Sciatic nerve (tissue), 2 donors: ENCODE measurements at places on chromosomes 4 and X.

DNA sequence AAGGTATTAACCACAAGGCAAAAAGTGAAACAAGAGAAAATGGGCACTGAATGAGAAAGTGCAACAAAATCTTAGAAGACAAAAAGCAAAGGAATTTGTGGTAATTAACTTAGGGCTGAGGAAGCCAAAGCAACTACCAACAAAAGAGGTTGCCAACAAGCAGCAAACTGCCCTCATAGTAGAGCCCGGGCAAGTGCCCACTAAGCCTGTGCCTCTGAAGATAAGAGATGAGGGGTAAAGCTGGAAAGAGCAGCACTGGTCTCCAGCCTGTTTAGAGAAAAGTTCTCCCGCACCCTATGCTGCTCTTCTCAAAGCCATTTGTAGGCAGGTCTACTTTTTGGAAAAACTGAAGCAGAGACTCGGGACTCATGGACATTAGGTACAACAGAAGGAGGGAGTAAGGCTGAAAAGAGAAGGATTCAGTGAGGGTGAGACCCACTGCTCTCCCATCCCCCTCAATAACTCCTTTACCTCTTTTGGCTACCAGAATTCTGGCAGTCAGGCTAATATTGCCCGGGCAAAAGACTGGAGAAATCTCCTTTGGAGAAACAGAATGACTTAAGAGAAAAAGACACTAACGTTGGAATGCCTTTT lies 29.6 kb upstream of the KCNE5 start:
- no peak for DNase-seq

DNA sequence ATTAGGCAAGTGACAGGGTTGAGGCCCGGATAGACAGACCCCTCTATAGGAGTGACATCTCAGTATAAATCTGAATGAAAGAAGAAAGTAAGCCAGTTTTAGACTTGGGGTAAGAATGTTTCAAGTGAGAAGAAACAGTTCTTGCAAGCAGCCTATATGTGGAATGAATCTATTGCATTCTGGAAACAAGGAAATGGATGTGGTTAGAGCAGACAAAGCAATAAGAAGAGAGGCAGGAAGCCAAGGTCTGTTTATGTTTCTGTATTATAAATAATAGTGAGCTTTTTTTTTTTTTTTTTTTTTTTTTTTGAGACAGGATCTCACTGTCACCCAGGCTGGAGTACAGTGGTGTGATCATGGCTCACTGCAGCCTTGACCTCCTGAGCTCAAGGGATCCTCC lies 255.8 kb downstream of the UNC5C start:
- DNase-seq, result no peak

DNA sequence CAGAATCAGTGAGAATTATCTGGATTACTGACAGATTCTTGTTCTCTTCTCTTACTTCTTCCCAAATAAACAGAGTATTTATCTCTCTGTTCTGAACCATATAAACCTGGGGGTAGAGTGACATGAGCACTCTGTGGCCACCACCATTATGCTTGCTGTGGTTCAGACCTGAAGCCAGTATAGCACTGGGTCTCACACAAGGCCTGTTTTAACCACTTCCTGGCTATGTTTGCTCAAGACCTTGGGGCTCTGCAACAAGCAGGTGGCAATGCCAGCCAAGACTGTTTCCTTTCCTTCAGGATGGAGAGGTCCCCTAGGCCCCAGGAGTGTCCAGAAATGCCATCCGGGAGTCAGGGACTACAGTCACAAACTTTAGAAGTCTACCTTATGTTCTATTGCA lies 21.7 kb upstream of the HEPH start:
- DNase-seq, result no peak

GRCh38 chrX:134647477-134647877 lies 10.8 kb downstream of the PLAC1 start:
- DNase-seq, result no peak

- DNase-seq, result no peak
Measured at GRCh38 chrX:153564047-153564606, 34.8 kb downstream of the CCNQ start.

DNA sequence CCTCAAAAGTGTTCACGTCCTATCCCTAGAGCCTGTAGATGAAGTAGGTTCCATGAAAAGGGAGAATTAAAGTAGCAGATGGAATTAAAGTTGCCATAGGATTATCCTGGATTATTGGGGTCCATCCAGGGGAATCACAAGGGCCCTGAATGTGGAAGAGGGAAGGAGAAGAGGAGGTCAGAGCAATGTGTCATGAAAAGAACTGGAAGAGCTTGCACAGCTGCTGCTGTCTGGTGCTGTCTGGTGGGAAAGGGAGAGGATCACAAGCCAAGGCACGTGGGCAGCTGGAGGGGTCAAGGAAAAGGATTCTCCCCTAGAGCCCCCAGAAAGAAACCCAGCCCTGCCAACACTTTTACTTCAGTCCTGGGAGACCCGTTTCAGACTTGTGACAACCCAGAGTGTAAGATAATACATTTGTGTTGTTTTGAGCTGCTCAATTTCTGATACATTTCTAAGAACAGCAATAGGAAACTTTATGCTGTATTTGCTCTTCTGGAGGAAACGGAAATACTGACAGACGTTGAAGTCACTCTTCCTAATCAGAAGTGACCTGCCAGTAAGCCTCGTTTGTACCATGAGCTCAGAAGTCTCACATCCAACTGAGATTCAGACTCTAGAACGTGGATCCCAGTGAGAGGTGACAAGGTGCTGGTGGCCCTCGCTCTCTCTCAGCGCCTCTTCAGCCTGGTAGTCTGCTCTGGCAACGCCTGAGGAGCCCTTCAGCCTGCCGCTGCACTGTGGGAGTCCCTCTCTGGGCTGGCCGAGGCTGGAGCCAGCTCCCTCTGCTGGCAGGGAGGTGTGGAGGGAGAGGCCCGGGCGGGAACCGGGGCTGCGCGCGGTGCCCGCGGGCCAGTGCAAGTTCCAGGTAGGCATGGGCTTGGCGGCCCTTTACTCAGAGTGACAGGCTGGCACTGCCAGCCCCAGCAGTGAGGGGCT lies 34.7 kb upstream of the ENPP6 start:
- no peak for DNase-seq

- DNase-seq, result no peak
Measured at GRCh38 chr4:100017637-100018310, 67.7 kb upstream of the H2AZ1 start.

- no peak for DNase-seq
Measured at GRCh38 chr4:98522636-98523395, 135.6 kb downstream of the TSPAN5 start.

DNA sequence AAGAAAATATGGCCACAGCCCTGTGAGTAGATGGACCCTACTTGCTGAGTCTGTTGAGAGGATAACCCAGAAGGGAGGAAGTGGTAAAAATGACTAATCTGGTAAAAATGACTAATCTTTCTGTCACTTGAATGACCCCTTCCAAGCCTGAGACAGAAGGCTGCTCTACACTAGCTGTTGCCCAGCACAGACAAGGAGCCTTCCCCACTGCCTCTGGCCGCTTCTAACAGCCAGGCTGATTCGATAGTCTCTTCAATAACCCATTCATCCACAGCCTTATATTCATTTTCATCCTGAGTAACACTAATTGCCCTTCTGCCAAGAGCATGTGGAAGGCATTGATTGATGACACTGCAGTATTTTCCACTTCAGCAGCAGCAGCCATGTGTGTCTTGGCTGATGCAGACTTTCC lies 18.4 kb downstream of the MAGEB17 start:
- no peak for DNase-seq

DNA sequence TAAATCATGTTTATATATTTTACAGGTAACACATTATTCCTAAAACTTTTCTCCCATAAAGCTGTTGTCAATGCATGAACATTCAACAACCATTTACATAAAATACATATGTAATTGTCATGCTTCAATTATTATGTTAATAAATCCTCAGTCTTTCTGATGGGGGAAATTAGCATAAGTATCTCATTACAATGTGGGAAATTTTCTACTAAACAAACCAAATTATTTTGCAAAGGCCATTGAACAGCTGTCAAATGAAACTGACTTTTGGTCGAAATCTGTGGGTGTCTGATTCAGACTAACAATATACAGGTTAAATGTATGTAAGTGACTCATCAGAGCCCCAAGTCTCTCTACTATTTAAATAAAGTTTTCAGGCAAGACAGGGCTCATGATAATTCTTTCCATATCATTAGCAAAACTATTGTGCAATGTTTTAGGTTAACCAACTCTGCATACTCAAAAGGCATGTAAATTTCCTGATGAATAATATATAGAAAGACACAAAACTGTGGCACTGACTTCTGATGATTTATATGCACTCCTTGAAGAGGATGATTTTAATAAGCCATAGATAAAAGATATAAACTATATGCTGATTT lies 795.3 kb upstream of the AADAT start:
- DNase-seq, result no peak

- no peak for DNase-seq
Measured at GRCh38 chr4:142427456-142427855, 418.6 kb downstream of the INPP4B start.

DNA sequence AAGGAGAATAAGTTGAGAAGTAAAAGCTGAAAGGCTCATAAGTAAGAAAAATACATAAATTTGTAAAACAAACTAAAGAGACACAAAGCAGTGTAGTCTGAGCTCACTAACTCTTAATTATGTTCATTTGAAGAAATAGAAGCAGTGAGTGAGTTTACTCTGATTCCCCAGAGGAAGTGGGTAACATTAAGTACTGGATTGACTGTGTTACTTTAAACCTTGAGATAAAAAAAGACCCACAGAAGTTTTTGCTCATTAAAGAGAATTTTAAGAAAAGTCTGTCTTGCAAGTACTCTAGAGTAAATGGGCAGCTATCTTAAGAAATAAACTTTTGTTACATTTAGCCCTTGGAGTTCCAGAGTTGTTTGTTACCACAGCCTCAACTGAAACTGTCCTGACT lies 2466.9 kb downstream of the PCDH7 start:
- no peak for DNase-seq

DNA sequence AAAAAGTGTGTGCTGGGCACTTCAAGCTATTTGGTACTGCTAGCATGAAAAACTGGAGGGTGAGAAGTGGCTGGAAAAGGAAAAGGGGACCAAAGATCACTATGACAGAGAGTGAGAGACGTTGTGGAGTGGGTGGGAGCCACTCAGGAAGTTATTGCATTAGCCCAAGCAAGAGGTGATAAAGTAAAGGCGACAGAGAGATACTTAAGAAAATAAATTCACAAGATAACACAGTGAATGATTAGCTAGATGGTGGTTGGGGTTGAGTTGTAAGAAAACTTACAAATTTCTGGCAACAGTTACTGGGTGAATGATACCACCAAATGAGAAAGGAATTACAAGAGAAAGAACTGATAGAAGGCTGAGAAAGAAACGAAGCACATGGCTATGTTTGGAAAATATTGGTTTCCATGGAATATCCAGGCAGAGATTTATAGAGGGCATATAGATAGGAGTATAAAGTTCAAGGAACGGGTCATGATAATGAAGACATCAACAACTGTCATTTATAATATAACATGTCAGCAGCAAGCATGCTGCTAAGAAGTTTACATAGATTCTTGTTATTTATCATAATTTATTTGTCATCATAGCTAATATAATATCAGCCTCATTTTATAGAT lies 60.7 kb downstream of the CASK start:
- DNase-seq, result no peak

- peak; percentile 86 for DNase-seq
Measured at GRCh38 chrX:123859846-123860838, at the start of gene XIAP. Gene XIAP, plus strand, starts transcription at chrX:123860053. Its CDS starts 25,610 bp downstream, at chrX:123885663.

DNA sequence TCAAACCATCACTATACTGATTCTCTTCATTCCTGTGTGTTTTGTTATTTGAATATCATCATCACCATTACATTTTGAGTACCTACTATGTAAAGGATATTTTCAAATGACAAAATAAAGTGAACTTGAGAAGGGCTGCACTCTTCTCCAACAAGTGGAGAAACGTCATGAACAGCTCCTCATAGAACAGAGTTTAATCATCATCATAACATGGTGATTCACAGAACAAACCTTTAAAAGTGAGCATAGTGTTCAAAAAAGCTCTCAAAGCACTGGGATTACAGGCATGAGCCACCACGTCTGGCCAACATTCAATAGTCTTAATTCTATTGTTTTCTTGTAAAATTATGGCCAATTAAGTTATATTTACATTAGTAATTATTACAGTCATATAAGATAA lies 993.9 kb downstream of the PDHA2 start:
- no peak for DNase-seq

GRCh38 chr4:74418063-74418670 lies 26.8 kb upstream of the AREG start:
- DNase-seq, result no peak

DNA sequence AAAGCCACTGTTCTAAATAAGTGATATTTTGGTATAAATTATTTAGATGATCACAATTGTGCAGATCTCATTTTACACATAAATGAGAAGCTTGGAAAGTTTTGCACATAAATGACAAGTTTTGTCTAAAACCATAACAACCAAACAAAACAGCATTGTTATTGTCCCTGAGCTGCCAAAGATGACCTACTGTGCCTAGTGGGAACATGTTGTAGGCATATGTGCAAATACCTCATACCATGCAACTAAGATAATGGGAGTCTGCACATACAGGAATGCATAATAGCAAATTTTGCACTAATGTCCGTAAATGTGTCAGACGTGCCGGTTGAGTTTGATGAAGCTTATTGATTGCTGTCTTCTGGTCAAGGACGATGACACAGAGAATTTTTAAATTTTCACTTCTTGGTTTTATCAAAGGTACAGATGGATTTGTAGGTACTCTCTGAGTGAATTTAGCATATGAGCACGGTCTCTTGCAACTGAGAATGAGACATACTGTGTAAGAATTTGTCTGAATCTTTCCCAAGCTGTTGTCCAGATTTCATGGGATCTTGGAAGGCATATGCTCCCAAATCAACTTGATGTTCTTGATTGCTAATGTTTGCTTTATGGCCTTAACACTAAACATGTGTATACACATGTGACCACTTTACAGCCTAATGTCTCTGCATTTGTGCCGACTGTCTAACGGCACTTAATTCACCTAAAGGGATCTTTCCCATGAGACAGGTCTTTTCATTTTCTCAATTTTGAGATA lies 1133.5 kb downstream of the FAT4 start:
- DNase-seq, result no peak

GRCh38 chrX:8684201-8684965 lies 47.6 kb downstream of the ANOS1 start:
- no peak for DNase-seq

- DNase-seq, result no peak
Measured at GRCh38 chr4:35934320-35934981, 309.9 kb downstream of the ARAP2 start.

GRCh38 chrX:23503835-23504539 lies 163.3 kb upstream of the PRDX4 start:
- DNase-seq, result no peak
